WERI-Rb-1 (cell line): ENCODE measurements at places on chromosomes 1 and 21.

DNA sequence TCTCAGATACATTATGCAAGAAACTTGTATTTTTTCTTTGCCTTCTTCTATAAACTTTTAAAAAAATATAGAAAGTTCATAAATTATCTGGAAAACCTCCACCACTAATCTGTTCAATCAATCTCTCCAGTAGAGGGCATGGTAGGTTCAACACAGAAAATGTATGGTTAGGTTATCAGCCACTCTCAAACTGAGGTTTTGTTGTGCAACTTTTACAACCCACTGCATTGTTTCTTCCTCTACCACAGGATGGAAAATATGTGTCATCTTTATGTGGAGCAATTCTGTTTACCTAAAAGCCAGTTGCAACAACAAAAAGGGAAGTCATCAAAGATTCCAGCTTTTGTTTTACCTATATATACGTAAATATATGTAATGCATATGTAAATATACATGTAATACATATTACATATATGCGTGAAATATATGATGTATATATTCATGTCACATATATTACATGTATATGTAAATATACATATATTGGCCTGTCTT lies 3.0 kb upstream of the RGS2 start:
- no peak for DNase-seq

- DNase-seq: no peak
These were observed 935 bp upstream of the COG2 start for GRCh38 chr1:230641346-230641745.

GRCh38 chr1:47469390-47469759 lies 31.5 kb downstream of the FOXD2 start:
- DNase-seq: no peak

DNA sequence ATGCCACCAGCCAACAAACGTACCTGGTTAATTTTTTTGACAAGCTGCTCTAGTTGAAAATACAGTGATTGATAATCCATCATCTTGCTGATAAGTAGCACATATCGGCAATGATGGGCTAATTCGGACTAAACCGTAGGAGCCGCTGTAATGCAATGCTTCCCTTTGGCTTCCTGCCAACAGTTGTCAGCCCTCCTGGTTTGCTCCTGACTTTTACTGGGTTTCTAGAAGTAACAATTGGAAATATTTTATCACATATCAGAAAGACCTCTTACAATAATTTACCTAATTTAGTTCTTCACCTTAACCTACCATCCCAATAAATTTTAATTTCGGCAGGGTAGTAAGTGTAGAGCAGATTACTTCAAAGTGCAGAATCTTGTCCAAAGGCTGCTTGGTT lies 148.5 kb downstream of the DHRS3 start:
- no peak for DNase-seq

DNA sequence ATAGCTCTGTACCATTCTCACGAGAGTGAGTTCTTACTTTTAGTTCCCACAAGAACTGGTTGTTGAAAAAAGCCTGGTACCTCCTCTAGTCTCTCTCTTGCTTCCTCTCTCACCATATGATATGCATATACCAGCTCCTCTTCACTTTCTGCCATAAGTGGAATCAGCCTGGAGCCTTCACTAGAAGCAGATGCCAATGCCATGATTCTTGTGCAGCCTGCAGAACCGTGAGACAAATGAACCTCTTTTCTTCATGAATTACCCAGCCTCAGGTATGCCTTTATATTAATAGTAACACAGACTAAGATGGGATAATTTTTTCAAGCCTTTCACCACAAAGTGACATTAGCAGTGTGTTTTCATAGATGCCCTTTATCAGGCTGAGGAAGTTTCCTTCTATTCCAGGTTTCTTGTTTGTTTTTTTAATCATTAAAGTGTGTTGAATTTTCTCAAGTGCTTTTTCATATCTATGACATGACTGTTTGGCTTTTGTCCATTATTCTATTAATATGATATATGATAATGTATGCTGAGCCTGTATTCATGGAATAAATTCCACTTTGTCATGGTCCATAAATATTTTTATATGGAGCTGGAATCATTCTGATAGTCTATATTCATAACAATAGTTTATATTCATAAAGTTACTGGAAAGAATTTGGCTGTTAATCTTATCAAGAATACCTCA lies 40.7 kb upstream of the C1orf185 start:
- no peak for DNase-seq

GRCh38 chr1:11272832-11273594 lies at the start of gene UBIAD1:
TSS of gene UBIAD1 (plus strand) at chr1:11273198. CDS start at chr1:11273532, 334 bp downstream.
- DNase-seq: peak; percentile 85
